ENCODE measurements at places on chromosomes 5 and 9.
A peak's percentile ranks its signal among the peaks of the same experiment; 100 is the strongest.

GRCh38 chr9:13845460-13845859 lies 468.5 kb downstream of the NFIB start:
- peak; percentile 17 for DNase-seq

DNA sequence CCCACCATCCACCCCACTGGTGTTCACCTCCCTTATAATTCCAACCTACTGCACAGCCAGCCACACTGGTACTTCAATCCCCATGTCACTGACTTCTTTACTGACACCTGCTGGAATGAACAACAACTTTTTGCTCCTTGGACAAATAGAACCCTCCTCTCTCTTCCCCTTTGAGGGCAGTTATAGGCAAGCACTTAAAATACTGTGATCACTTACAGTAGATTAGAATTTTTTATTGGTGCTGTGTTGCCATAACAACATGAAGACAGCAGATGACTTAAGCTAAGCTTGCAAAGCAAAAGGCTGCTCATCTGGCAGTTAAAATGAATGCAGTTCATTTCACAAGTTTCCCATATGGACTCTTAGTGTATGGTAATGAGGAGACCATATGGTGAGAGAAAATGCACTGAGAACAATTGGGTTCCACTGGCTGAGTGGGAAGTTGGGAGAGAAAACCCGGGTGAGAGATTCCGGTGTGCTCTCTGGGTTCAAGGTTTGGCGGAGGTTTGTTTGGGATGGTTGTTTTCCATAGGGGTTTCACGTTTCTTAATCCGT lies 374.3 kb downstream of the EBF1 start:
- no peak for DNase-seq

DNA sequence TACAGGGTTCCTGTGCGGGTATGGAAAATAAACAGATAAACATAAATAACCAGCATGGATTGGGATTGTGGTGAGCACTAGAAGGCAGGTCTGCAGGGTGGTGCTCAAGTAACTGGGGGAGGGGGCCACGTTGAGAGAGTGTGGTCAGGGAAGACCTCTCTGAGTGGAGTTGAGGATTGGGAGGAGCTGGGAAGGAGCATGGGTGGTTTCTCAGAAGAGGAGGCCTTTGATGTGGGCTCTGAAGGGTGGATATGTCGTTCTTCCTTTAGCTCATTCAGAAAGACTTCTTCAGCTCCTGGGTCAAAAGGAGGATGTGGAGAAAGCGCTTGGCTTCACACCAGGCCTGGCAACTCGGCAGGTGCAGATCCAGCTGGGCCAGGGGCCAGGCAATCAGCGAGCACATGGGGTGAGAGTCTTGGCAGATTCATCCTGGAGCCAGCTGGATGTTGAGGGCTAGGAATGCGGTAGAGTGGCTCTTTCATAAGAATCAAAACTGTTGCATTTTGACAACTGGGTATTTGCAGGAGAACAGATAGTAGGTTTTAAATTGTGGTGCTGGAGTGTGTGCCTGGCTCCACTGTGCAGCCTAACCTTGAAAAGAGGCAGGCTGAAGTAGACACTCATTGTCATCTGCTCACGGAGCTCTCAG lies 71.7 kb downstream of the PCSK5 start:
- DNase-seq: no peak

- DNase-seq: no peak
These were observed 38.5 kb upstream of the FCHO2 start for GRCh38 chr5:72917371-72917776.

DNA sequence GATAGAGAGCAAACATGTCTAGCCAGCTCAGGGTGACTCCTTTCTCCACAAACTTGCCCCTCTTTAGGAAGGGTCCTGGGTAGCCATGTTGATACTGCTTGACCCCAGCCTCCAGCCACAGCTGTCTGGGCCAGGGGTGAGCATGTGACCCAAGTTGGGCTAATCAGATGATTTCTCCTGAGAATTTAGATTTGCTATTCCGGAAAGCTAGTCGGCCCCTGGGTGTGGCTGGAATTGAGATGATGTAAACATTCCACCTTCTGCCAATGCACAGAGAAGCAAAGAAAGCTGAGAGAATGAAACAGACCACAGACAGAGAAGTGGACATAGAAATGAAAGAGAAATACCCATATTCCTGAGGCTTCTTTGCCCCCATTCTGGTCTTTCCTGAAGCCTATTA lies 17.8 kb upstream of the B4GALT1 start:
- no peak for DNase-seq

DNA sequence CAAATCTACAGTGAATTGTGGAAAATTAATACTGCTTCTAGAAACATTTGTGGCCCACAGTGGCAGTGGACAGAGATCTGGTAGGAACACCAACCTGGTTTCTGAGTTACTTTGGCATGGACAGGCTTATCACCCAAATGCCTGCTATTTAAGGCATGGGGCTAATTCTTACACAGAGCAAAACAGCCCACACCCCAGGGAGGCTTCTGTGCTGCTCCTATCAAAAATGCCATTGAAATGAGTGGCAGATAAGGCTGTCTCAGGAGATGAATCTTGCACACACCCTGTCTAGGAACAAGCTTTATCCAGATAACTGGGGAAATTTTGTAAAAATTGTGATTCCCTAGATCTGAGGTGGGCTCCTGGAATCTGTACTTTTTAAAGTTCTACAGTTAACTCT lies 307.1 kb downstream of the TLE1 start:
- no peak for DNase-seq

- DNase-seq: no peak
These were observed 18.8 kb upstream of the FANCC start for GRCh38 chr9:95336281-95336680.

GRCh38 chr9:116466271-116467235 lies 220.6 kb upstream of the TRIM32 start:
- no peak for DNase-seq

- DNase-seq: no peak
These were observed 122.1 kb upstream of the MAP3K1 start for GRCh38 chr5:56693220-56693579.

DNA sequence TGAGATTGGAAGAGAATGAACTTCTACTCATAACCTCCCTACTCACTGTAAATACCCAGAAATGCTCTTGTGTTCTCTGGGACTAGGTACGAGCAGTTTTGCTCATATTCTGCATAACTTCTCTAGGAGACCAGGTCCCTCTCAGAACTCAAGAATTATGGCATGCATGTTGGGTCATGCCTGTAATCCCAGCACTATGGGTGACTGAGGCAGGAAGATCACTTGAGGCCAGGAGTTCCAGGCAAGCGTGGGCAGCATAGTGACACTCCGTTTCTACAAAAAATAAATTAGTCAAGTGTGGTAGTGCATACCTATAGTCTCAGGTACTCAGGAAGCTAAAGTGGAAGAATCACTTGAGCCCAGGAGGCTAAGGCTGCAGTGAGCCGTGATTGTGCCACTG lies 141.9 kb downstream of the OXCT1 start:
- no peak for DNase-seq

DNA sequence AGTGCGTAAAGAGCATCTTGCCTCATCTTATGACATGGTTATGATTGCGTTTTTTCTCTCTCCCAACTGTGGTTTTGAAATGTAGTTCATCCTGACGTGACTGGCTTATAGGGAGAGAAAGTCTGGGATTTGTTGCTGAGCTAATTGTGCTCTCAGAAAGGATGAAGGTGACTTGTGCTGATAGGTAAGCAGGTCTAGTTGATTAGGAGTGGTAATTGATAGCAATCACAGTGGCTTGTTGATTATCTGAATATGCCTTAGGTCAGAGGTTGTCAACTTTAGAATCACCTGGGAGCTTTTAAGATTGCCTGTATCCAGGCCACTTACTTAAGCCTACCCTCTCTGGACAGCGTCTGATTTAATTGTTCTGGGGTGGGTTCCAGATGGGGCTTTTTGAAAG lies 117.8 kb downstream of the TLE4 start:
- no peak for DNase-seq

- no peak for DNase-seq
These were observed 127.5 kb downstream of the PPP2R2B start for GRCh38 chr5:146751054-146751453.

GRCh38 chr5:125685771-125686170 lies 737.4 kb upstream of the GRAMD2B start:
- no peak for DNase-seq

DNA sequence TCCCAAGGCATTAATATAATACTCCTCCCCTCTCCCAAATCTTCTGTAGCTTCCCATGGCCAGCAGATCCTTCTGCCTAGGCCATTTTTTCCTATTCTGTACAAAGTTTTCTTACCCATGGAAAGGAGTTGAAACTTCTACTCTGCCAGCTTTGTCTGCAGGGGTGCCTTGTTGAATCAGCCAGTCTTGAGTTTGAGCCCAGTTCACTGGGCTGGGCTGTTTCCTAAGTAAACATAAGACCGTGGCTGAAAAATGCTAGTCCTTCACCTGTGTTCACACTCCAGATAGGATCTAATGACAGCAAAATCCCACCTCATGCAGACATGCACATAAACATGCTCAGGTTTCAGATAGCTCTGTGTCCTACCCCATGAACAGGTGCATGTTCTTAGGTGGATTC lies 10.4 kb downstream of the TEX48 start:
- DNase-seq: no peak

DNA sequence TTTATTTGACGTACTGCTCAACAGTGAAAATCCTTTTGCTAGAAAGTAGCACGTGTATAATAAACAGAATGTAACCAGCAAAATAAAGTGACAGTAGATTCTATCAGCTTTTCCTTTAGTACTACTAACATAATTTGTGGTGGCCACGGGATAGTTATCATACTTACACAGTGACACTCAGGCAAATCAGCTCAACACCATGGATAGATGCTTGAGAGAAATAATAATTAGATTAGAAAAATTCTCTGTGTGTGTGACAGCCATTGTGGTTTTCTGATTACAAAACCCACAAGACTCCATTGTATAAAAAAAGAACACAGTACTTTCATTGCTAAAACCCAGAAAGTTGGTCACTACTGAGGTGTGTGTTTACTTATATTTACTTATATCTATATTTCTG lies 101.1 kb downstream of the MUSK start:
- no peak for DNase-seq

DNA sequence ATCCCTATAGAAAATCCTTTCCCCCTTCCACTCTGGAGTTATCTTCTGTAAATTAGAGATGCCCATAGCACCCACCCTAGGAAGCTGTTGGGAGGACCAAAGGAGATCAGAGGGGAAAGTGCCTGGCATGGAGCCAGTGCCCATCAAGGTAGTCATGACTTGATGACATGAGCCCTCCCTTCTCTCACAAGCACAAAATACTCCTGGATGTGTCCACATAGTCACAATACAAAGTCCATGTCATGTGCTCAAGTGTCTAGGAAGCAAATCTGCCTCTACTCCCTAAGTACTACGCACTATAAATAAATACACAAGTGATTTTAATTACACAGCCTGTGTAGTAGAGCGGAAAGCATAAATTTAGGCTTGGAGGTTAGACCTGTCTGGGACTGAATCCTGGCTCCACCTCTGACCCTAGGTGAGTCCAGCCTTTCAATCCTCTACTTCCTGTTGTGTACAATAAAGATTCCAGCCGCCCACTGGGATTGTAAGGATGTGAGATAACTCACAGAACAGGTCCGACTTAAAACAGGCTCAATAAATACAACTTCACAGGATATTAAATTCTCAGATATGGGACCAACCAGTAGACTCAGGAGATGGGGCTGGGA lies 30.6 kb downstream of the TTC39B start:
- DNase-seq: no peak

DNA sequence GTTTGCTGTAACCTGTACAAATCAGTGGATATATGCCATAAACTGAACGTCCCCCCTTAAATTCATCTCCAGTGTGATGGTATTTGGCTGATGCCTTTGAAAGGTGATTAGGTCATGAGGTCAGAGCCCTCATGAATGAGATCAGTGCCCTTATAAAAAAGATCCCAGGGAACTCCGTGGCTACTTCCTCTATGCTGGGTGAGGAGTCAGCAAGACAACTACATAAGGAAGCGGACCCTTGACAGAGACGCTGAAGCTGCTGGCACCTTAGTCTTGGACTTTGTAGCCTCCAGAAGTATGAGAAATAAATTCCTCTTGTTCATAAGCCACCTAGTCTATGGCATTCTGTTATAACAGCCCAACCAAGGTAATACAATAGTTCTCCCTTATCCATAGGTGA lies 215.1 kb upstream of the ZNF608 start:
- DNase-seq: no peak

- DNase-seq: no peak
These were observed 943 bp downstream of the NOP16 start for GRCh38 chr5:176387384-176387925.

DNA sequence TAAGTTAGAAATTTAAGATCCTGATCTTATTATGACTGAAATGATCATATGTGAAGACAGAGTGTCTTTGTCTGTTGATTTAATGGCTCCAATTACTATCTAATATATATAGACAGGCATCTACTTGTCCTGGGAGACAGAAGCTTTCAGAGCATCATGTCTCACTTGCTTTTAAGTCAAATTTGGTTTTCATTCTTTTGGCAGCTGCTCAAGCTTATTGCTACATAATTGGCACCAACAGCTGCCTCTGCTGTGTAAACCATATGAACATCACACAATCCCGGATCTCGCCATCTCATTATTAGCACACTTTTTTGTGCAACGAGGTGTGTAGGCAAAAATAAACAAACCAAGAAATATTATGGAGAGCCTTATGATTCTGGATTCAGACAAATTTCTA lies 1717.9 kb downstream of the EFNA5 start:
- no peak for DNase-seq

GRCh38 chr5:93330506-93330905 lies 250.5 kb downstream of the NR2F1-AS1 start:
- no peak for DNase-seq

DNA sequence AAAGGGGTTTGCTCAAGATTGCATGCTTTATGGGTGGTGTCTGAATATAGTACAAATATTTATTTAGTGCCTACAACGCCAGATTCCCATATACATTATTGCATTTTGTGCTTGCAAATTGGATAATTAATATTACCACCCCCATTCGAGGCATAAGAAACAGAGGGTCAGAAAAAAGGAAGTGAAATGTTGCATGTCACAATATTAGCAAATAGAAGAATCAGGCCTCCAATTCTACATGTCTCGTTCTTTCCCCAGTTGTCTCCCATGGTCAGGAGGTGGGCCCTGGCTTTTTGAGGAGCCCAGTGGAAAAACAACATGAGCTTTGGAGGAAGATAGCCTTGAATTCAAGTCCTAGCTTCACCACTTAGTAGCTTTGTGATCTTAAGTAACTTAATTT lies 98.1 kb upstream of the CCDC112 start:
- no peak for DNase-seq

- no peak for DNase-seq
These were observed 167.1 kb upstream of the MVB12B start for GRCh38 chr9:126159430-126160060.

DNA sequence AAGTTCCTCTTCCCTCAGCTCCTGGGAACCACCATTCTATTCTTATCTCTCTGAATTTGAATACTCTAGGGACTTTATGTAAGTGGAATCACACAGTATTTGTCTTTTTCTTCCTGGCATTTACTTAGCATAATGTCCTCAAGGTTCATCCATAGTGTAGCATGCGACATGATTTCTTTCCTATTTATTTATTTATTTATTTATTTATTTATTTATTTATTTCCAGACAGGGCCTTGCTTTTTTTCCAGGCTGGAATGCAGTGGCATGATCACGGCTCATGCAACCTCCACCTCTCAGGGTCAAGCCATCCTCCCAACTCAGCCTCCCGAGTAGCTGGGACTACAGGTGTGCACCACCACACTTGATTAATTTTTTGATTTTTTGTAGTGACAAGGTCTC lies 142.1 kb downstream of the GPBP1 start:
- DNase-seq: no peak

- DNase-seq: no peak
These were observed 111.3 kb downstream of the FER start for GRCh38 chr5:108858959-108859358.

- DNase-seq: no peak
These were observed 20.0 kb downstream of the CEMIP2 start for GRCh38 chr9:71748280-71748743.

GRCh38 chr5:87777877-87778276 lies 365.1 kb upstream of the CCNH start:
- DNase-seq: no peak
